ENCODE measurements at places on chromosomes 2 and 18. TPM values are rescaled to one million over a fixed set of nuclear protein-coding genes. Genes with fewer than 3 reads are reported as not detected.

The CTAGE1 gene
- total RNA-seq, result not detected

The FSHR gene
- total RNA-seq, result not detected

The QPCT gene
- 11.2 TPM for total RNA-seq

The CELF4 gene
- total RNA-seq, result not detected

The DGKD gene
- 17.3 TPM for total RNA-seq

The GAD1 gene
- total RNA-seq, result 0.22 TPM
